ENCODE measurements at places on chromosomes 11 and 22. TPM values are rescaled to one million over a fixed set of nuclear protein-coding genes. Genes with fewer than 3 reads are reported as not detected.

DNA sequence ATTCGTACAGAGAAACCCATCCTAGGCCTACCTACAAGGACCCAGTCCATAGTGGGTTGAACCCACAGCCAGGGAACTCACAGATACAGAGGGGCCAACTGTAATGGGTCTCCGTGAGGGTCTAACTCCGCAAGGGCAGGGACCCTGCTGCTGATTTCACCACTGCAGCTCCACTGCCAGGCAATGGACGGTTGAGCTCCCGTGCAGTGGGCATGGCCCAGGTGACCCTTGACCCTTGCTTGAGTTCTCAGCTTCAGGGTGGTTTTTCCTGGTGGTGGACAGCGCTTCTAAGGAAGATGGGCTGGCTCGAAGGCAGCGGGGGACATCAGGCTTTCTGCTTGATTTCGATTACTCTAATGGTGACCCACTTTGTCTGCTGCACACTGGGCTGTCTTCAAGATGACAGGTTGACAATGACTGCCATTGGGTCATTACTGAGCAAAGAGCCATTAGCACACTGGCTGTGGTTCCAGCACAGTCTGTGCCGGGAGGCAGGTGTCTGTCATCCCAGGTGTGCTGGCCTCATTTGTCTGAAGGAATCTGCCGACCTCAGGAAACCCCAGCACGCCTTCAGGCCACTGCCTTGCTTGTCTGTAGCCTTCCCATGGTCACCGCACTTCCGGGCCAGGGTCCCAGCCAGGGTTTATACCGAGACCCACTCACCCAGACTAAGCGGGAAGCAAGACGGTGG lies 3.7 kb upstream of the GAL start:
- peak; percentile 51 for DNase-seq

DNA sequence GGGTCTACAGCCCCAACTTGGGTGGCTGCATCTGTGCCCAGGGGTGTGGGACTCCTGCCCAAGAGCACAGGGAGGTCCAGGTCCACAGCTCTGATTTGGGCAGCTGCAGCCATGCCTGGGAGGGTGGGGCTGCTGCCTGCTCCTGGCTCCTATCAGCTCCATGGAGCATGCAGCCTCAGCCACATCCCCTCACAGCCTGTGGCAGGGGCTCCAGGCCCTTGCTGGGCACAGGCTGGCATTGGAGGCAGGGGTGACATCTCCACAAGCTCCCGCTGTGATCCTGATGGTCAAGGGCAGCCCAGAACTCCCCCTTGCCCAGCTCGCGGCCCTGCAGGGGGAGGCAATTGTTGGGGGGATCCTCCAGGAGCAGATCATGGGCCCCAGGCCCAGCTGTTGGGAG lies 6.3 kb upstream of the OR56A4 start:
- DNase-seq, result no peak

DNA sequence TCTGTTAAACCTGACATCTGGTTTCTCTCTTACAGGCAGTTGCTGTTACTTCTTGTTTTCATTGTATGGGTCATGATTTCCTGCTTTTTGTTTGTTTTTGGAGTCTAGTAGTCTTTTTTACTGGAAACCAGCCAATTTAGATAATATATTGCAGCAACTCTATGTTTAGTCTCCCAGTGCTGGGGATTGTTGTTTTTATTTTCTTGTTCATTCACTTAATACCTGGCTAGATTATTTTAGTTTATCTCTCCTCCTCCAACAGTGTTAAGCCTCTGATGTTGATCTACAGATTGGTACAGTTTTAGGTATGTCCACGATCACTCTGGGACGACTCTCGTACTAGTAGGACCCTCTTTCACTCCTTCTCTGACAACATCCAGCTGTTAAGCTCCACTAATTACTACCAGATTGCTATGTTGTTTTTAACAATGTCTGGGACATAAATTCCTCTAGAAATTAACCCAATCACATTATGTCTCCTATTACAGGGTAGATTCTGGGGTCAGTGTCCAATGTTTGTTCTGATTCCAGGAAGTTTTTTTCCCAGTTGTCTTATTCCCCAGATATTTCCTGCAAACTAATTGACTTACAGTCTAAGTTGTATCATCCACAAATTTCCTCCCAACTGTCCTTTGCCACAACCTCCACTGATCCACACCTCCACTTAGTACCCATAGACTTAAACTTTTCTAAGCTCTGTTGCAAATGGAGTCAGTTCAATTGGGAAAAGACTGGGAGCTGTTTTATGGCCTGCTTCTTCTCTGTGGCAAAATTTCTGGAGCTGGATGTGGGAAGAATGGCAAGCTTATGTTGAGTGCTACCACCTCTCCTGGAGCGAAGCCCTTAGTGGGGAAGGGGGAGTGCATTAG lies 1280.6 kb upstream of the CNTN5 start:
- no peak for DNase-seq

- no peak for DNase-seq
Measured at GRCh38 chr22:42262964-42263363, 7.5 kb downstream of the TCF20 start.

DNA sequence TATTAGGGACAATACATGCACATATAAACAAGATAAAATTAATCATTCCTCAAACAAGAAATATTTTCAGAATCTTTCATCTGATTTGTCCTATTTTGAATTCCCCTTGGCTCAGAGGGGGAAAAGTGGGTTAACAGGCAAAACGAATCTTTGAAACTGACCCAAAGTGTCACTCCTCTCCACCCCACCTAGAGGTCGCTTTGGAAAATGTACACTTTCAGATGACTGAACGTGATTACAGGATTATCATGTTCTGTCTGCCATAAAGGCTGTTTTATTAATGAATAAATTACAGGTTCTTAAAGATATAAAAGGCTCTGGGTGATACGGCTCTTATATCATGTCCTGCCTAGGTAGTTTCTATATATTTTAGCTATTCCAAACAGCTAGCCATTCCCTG lies 1735.0 kb downstream of the LRRC4C start:
- DNase-seq, result no peak

- DNase-seq, result no peak
Measured at GRCh38 chr22:17164392-17165024, 5.4 kb upstream of the HDHD5 start.

DNA sequence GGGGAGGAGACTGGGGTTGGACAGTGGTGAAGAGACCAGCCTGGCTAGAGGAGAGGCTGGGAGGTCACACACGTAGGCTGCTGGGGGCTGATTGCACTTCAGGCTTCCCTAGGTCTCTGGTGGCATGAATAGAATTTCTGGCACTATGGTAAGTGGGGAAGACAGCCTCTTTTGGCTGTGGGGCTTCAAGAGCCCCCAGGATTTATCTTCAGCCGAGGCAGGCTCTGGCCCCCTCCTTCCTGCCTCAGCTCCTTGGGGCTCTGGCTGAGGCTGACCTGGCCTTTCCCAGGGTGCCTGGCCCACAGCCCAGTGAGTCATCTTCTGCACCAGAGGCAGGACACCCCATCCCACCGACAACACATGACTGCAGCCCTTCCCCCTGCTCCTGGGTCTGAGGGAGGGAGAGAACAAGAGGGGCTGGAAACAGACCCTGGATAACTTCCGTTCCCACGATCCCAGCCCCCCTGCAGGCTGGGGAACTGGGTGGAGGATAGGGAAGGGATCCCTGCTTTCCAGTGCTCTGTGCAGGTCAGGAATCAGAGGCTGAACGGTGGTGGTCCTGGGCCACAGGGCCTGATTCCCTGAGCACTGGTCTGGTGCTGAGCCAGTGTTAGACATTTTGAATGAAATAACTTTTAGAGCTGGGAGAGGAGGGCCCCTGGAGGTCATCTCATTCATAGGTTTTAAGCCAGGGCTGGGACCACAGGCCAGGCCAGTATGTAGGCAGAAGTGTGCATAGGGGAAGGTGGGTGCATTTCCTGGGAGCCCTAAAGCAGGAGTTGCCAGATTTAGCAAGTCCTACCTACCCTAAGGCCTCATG lies 26.5 kb downstream of the ARHGEF17 start:
- no peak for DNase-seq

P4HA3 gene
- total RNA-seq, result 0.96 TPM

P2RY2 gene
- 7.4 TPM for total RNA-seq

Measured in upper lobe of right lung (tissue), 1 donor.